ENCODE measurements at places on chromosomes 6 and 20.
A peak's percentile ranks its signal among the peaks of the same experiment; 100 is the strongest.

DNA sequence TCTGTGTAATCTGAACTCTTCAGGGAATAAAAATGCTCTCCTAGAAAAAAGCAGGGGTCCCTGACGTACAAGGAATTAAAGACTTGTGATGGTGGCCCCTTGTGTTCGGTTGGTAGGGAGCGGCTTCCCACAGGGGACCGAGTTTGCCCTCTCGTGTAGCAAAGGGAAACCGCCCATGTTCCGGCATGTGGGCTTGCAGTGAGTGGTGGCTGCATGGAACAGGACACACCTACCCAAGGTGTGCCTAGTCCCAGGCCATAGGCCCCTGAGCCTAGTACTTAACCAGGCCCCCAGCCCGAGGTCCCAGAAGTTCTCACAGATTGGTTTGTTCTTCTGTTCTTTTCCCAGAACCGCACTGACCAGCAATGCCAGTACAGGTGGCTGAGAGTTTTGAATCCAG, 15.5 kb downstream of the MYBL2 start:
- DNase-seq, result no peak

DNA sequence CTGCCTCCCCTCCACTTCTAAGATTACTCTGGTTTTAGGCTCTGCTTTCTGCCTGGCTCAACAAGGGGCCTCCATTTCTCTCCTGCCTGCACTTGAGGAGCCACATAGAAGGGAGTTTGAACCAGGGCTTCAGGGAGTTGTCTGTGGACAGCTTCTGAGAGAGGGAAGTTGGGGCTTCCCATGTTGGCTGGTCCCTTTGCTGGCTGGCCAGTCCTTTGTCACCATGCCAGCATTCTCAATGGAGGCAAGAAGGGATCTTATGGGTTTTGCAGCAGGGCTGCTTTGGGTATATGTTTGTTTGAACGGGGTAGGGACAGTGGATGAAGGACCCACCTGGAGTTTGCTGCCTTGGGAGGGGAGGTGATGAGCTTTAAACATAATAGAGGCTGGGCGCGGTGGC, 124.9 kb downstream of the CARMIL1 start:
- no peak for DNase-seq

DNA sequence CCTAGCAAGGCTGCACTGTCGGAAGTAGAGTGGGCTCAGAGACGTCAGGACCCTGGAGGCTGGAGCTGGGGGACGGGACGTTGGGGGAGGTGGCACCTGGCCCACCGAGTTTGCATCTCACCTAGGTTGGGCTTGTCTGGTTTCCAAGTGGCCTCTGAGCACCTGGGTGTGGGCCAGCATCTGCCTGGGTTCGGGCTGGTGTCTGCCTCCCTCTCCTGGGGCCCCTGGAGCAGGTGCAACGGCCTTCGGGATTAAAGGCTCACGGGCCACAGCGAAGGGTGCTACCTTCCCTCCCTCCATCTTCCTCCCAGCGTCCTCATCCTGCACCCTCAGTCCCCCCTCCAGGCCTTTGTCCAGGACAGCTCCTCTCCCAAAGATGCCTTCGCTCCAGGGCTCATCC, 6.0 kb downstream of the HRH3 start:
- DNase-seq, result no peak

DNA sequence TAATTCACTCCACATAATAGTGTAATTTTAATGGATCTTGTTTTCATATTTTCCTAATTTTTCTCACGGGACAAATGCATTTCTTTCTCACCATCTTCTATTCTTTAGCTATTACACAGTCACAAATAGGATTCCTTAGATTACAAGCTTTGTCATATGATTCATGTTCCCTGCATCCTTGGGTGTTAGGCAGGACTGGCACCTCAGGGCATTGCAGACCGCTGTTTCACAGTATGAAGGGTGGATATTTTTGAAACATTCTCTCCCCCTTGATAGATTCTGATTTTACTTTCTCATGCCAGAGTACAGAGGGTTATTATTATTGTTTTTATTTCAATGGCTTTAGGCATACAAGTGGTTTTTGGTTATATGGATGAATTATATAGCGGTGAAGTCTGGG, 602.5 kb downstream of the PHF3 start:
- DNase-seq, result no peak

- peak; percentile 58 for DNase-seq
Observed at GRCh38 chr20:62925420-62926228, 681 bp downstream of the DIDO1 start.

DNA sequence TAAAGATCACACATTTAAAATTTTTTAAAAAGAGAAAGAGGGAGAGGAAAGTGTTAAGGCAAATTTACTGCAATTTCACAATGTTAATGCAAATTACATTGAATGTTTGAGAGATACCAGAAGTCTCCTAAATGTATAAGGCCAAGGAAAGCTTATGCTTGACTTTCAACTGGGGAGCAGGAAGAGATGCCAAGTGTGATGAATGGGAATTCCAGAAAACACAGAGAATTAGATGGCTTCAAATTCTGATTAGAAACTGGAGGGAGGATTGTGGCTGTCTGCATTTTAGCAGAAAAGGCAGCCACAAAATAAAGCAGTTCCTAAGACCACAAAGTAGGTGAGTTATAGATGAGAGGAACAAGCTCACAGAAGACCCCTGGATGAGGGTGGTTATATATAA, 328.3 kb upstream of the CITED2 start:
- no peak for DNase-seq

DNA sequence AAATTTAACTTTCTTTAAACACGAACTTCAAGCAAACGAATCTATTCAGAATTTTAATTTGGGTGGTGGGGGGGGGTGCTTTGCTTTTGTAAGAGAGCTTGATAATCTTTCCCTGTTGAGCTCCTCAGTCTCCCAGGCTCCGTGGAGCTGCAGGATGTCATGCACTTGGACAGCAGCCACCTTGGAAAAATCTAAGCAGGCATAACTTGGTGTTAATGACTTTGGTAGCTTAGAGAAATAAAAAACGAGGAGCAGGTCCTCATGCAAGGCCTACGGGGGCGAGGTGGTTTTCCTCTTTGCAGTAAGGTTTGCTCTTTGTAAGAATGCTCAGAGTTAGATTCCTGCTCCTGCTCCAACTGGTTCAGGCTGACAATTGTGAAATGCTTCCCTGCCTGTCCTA, 102.3 kb downstream of the EDN1 start:
- DNase-seq, result no peak

GRCh38 chr20:7272512-7272911, 505.0 kb downstream of the BMP2 start:
- no peak for DNase-seq

DNA sequence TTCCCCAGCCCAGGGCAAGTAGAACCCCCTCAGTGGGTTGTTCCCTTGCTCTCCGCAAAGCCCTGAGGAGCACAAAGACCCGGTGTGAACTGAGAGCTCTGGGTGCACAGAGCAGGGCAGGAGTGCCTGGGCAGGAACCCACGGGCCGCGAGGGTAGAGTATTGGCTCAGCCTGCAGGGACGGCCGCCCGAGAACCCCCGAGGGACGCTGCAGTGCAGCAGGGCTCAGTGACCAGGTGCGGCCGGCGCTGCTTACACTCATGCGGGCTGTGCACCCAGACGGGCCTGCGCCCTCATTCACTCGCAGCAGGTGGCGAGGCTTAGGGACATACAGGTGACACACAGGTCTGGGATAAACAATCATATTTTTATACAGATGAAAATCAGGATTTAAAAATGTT, 51.9 kb upstream of the PDE10A start:
- no peak for DNase-seq

GRCh38 chr6:96974516-96974915, 50.0 kb downstream of the KLHL32 start:
- DNase-seq, result no peak

- no peak for DNase-seq
Observed at GRCh38 chr20:33858666-33859065, 47.5 kb downstream of the CHMP4B start.

DNA sequence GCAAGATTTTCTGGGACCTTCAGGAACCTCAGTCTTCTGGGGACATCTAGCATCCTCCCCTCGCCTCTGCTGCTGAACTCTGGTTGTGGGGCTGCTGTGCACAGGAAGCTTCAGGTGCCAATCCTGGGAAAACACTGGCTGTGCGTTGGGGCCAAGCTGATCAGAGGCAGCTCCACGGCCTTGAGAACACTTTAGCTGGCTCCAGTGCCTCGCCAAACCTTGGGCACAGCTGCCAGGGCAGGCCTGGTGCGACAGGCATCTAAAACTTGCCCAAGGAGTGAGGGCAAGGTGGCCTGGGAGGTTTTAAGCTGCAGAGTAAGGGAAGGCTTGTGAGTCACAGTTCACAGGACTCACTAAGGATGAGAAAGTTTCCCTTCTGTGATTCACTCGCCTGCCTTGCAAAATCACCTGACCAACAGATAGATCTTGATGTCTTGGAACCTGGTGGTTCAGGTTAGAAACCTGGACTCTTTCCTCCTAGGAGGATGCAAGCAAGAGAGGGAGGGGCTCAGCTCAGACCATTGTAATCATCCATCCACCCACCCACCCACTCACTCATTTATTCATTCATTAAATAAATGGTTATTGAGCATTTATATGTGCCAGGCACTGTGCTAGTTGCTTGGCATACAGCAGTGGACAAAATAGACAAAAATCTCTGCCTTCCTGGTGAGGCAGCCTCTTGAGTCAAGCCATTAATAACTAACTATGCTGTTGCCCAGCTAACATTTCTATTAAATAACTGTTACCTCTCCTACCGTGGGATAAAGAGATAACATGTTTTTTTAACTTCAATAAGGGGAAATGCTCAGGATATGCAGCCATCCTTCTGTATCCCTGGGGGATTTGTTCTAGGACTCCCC, 2.5 kb upstream of the SPATS1 start:
- no peak for DNase-seq

- peak; percentile 100 for DNase-seq
Observed at GRCh38 chr20:63894358-63895201, at the start of gene DNAJC5. TSS of gene DNAJC5 (plus strand) at chr20:63895126. CDS start at chr20:63928346, 33,220 bp downstream.

DNA sequence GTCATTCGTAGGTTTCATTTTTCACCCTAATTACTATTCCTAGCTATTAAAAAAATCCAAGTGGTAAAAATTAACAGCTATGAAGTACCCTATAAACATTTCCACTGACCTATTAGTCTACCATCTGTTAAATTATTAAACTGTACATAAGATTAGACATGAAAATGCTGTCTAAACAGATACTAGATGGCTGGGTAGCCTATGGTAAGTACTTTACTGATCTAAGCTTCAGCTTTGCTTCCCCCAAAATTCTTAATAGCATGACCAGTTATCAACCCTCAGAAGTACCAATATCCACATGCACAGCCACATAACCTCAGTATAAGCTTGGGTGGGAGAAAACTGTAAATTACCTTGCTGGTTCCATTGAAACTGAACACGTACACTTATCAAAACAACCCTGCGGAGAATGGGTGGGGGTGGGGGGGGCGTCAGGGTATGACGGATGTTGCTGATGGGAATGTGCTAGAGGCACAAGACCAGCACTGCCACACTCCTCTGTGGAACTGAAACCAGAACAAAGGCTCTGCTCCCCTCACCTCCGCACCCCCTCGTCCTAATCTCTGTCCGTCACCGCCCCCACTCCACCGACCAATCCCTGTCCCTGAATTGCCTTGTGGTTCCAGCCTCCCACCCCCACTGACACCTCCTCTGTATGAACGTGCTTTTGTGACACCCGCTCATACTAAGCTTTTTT, 45.3 kb downstream of the B4GALT5 start:
- peak; percentile 76 for DNase-seq

GRCh38 chr20:38573413-38573812, 7.6 kb upstream of the ADIG start:
- no peak for DNase-seq

DNA sequence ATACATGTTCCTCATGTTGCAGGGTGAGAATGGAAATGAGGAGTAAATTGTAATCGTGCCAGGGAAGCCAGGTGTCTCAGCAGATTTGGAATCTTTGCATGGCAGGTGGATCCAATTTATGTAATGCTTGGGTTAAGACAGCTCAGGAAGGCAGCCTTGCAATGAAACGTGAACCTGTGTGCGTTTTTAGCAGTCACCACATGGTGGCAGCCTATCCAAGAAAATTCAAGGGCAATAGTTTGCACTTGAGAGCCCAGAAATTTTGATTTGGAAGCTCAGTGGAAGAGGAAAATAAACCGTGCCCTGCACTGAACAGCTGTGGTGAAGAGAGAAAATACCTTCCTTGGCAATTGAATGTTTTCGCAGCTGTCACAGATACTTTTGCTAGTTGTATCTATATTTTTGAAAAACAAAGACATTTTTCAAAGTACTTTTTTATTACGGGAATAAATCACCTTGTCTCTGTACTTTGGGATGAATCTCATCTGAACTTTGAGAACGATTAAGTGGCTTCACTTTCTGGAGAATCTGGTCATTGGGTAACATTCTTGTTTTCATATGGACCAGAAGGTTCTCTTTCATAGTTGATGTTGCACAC, 26.5 kb downstream of the MTHFD1L start:
- DNase-seq, result peak; percentile 35

DNA sequence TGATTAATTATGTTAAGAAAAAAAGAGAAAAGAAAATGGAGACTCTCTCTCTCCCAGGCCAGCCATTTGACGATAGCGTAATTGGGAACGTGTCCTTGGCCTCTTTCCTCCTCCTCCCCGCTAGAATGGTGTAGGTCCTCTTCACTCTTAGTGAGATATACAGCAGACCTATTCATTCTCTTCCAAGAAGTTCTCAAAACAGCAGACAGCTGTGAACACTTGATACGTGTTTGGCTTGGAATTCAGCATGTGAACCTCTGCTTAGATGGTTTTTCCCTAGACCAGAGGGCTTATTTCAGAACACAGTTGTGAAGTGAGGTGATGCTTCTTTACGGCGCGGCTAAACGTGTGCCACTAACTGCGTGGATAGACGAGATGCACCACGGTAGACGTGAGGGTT, 32.6 kb upstream of the TULP4 start:
- no peak for DNase-seq

DNA sequence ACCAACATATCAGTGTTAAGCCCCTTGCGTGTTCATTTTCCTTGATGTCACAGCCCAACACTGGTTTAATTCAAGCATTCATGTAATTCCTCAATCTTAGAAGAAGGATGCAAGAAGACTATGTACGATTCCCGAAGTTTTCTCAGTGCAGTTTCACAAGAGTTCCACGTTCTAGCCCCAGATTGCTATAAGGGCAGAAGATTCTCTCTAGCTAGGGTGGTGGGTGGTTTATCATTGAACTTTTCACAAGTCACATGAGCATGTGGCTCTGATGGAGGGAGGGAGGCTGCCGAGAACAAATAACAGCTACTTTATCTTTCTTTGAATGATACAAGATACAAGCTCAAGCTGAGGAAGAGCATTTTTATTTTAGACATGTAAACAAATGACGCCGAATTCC, 71.9 kb upstream of the NHSL1 start:
- no peak for DNase-seq

- DNase-seq, result no peak
Observed at GRCh38 chr20:51190783-51191180, 167.9 kb upstream of the KCNG1 start.

DNA sequence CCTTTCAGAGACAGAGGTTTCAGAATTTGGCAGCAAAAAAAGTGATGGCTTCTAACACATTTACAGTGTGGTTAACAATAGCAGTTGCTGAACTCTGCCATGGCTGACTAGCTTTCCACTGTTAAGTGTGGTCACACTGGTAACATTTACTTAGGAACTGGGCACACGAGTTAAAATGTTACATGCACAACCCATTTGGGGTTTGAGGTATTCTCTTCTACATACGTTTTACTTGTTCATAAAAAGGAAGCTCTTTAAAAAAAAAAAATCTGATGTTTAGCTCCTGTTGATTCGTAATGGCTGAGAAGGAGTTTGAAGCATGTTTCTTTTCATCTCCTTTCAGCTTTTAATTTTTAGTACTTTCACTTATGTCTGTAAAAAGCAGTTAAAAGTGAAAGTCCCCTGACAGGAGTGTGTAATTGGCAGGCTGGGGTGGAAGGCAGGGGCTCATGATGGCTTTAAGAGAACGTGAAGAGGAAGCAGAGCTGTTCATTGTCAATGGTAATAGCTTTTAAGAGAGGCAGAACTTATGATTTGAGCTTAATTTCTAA, 245.9 kb downstream of the FARS2 start:
- DNase-seq, result peak; percentile 46
